ENCODE measurements at places on chromosomes 12 and 14.

- peak; percentile 40 for DNase-seq
Measured at GRCh38 chr14:77615361-77616132, 890 bp downstream of the SPTLC2 start.

GRCh38 chr14:65346895-65347294, 65.6 kb upstream of the FUT8 start:
- no peak for DNase-seq

- no peak for DNase-seq
Measured at GRCh38 chr14:30603402-30603801, 18.7 kb upstream of the SCFD1 start.

DNA sequence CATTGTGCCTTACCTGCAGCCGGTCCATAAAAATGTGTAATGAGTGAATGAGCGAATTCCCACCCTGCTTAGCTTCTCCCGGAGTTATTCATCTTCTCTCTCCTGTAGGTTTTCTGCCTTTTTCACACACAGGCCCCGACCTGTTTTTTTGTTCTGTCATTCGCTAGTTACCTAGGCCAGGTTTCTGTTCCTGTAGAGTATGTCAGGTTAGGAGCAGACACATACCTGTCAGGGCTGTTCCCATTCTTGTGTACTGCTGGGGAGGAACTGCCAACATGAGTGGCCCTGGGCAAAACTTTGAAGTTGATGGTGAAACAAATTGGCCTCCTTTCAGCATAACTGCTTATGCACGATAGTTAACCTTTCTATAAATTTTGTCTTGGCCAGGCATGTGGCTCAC, 140.1 kb downstream of the SYNE2 start:
- DNase-seq, result no peak
